Effector memory CD8-positive, alpha-beta T cell (primary cell): ENCODE measurements at places on chromosomes 16 and 17.

DNA sequence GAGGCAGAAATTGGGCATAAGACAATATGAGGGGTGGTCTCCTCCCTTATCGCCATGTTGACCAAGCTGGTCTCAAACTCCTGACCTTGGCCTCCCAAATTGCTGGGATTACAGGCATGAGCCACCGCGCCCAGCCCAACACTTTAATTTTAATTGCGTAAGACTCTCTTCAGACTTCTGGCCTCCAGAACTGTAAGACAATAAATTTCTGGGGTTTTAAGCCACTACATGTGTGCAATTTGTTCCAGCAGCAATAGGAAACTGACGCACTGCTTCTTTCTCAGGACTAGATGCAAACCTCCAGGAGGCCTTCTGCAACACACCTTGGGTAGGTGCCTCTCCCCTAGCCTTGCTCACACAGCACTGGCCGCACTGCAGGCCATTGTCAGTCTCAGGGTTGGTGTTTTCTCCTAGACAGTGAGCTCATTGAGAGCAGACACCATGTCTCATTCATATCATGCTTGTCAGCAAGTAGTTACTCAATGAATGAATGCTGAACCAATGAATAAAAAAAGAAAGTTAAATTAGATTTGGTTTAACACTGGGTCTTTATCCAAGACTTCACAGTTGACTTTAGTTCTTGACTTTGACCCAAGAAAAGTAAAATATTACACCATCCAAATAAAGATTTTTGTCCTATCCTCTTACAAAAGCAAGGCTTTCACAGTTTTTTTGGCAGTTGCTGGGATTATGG is 5.5 kb upstream of the ACSF2 start:
- DNase-seq = no peak

DNA sequence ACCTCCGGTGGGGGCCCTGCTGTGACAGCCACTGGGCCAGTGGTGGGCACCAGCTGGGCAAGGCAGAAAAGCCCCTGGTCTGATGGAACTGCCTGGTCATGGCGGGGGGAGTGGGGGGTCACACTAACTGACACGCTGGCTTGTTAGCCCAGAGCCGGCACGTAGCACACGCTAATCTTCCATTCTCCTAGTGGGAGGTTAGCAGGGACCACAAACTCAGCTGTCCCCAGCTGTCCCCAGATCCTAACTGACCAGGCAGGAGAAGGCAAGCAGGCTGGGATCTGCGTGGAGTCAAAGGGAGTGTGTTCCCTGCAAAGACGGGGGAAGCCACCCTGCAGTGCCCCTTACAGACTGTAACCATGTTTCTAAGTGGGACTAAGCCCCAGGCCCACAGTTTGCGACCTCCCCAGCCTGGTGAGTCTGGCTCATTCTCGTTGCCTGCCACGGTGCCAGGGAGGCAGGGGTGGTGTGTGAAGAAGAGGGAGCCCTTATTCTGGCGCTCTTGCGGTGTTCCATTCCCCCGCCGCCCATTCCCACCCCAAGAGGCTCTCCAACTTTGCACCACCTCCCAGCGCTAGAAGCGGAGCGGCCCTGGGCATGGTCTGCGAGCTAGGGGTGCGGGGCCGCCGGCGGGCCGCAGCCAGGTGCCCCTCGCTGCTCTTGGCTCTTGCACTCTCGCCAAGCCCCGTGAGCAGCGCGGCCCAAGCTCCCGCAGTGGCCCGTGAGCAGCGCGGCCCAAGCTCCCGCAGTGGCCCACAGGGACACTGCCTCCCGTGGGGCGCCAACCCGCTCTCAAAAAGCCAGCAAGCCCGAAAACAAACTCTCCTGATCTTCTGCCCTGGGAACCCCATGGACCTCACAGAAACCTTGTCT is 12.1 kb upstream of the ZNF423 start:
- DNase-seq = no peak

GRCh38 chr17:81265576-81265975 is 26.5 kb downstream of the NDUFAF8 start:
- DNase-seq = no peak

- DNase-seq = no peak
Measured at GRCh38 chr16:67246081-67246755, 1.1 kb downstream of the FHOD1 start.

DNA sequence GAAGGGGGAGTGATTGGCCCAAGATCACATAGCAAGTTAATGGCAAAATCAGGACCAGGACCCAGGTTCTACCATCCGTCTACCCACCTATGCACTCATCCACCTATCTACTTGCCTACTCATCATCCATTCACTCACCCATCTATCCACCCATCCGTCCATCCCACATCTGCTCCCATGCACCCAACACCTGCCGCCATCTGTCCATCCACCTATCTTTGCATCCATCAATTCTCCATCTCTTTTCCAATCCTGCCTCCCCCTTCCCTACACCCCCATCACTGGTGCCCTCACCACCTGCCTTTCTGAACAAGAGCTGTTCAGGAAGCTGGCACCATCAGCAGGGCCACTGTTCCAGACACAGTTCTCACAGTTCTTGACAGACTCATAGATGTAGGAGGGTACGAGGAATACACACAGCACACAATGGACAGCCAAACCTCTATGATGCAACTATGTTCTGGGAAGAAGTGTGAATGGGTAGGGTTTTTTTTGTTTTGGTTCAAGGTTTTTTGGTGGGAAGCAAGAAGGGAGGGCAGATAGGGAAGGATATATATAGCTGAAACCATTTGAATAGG is 4.5 kb downstream of the SAMD14 start:
- DNase-seq = no peak

- no peak for DNase-seq
Measured at GRCh38 chr16:66569827-66570405, 3.7 kb downstream of the CMTM1 start.

DNA sequence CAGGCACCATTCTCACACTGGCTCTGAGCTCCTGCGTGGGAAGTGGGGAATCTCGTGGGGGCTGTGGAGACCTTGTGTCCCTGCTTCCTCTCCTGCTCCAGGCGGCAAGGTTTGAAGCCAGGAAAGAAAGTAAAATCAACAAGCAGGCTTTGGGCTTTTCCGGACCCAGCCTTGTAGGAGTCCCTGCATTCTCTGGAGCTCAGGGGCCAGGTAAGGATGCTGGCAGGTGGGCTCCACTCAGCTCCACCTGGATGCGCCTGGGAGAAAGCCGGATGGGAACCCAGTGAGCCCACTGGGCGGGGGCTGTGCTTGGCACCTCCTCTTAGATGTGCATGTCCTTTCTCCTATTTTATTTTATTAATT is 362.5 kb downstream of the SEC14L1 start:
- DNase-seq = no peak

- DNase-seq = no peak
Measured at GRCh38 chr17:72691586-72691985, 400.9 kb downstream of the SLC39A11 start.

DNA sequence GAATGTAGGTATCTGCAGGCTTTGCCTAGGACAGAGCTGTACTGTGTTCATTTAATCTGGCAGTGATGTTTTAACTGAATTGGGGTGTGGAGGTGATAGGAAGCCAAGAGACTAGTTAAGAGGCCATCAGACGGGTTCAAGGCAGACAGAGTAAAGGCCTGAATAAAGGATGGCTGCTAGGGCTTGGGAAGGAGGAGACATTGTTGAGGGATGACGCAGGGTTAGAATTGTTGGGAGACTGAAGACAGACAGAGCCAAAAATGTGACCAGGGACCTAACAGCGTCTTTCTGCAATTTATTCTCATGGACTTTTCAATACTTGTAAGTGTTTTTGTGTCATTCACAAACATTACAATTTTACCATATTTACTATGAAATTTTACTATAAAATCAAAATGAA is 48.6 kb upstream of the MYH10 start:
- no peak for DNase-seq

DNA sequence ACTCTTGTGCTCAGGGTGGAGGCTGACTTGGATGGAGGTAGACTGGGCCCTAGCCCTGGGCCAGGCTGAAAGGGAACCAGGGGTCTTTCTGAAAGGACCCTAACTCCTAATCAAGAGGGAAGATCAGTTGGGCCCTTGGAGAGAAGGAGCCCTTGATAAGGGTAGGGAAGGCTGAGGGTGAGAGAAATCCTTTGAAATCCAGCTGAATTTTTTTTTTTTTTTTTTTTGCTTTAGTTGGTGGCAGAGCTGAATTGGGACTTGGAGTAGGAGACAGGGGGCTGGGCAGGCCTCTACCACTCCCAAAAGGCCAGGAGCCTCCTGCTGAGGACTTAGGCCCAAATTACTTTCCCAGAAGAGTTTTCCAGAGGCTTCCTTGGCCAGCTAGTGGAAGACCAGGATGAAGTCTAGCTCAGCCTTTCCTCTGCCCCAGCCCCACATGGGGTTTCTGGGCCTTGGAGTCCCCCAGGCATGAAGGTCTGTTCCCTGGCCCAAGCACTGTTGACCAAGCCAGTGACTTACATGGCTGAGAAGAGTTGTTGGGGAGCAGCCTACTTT is 643 bp upstream of the HOXB3 start:
- DNase-seq = no peak

- DNase-seq = no peak
Measured at GRCh38 chr17:42779936-42780850, at the start of gene WNK4. WNK4 (plus strand) TSS chr17:42780610; CDS start chr17:42780699, 89 bp downstream.

DNA sequence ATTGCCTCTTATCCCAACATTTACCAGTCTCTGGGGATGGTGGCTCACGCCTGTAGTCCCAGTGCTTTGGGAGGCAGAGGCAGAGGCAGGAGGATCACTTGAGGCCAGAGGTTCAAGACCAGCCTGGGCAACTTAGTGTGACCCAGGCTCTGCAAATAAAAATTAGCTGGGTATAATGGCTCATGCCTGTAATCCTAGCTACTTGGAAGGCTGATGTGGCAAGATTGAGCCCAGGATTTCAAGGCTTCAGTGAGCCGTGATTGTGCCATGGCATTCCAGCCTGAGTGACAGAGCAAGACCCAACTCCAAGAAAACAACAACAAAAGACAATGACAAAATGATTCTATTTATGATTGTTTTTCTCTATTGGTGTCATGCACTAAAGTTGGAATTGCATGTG is 244.9 kb downstream of the RBFOX1 start:
- DNase-seq = no peak

DNA sequence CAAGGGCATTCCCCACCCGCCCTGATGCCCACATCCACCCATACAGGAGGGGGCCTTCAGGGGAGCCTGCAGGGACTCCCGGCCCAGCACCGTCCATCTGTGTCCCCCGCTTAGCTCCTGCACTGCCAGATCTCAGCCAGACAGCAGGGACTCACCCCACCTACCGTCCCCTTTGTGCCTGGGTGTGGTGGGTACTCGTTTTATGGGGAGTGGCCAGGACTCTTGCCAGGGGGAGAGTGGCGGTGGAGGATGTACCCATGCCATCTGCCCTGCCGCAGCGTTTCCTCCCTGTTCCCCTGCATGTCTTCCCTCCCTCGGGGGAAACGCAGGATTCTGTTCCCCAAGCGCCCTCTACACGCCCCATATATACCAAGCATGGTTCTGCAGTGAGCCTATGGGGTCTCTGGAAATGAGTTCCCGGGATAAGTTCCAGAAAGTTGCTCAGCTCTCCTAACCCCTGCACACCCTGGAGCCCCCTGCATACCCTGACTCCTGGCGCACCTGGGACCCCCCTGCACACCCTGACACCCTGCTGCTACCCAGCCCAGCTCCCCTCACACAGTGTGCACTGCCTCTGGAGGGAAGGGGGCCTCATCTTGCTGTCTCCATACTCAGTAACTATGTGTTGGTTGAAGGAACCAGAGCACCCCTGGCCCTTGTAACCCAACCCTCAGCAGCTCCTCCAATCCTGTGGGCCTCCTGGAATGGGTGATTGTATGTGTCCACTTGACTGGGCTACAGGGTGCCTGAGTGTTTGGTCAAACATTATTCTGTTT is 4.2 kb upstream of the MAFG start:
- no peak for DNase-seq

GRCh38 chr17:81097943-81098308 is 63.0 kb downstream of the BAIAP2 start:
- no peak for DNase-seq

- no peak for DNase-seq
Measured at GRCh38 chr17:61551255-61551742, 39.7 kb downstream of the NACA2 start.

DNA sequence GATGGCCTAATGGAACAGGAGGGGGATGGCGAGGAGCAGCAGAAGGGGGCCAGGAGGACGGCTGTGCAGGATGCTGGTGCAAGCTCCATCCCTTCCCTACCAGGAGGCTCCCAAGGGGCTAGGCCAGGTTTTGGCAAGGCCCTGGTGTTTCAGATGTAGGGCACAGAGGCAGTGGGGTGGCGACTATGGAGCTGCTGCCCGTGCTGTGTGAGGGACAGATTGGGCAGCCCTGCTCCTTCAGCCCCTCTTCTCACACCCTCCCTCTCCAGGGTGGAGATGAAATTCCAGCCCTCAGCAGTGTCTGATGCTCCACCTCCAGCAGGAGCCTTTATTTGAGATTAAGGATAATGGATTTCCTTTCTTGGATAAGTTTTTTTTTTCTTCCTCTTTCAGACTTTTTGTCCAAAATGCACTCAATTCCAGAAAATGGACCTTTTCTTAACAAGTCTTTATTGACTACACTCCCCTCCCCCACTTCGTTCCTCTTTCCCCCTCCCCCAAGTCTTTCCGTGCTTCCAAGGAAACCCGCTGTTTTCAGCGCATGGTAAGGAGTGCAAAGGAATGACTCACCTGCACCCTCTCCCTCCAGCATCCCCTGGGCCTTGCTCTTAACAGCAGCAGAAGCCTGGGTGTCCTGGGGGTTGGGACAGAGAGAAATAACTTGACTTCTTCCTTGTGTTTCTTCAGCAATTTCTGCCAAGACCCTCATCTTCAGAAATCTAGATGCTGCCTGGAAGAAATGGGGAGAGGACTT is 95.2 kb downstream of the CCDC182 start:
- no peak for DNase-seq

DNA sequence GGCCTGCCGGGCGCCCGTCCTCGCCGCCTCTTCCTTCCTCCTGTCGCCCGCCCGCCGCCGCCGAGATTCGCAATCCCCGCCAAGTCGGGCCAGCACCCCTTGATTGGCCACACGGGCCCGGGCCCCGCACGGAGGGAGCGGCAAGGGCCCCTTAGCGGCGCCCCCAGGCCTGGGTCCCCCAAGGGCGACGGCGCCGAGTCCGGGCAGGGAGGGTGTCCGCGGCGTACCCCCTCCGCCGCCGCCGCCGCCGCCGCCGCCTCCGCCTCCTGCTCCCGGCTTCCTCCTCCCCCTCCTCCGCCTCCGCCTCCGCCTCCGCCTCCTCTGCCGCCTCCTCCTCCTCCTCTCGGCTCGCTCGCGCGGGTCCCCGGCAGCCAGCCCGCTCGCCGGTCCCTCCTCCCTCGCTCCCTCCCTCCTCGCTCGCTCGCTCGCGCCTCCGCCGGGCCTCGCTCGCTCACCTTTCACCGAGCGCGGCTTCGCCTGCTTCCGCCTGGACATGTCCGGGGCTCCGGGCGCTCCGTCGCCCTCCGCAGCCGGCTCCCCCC is 561 bp downstream of the ZNF423 start:
- peak; percentile 31 for DNase-seq

DNA sequence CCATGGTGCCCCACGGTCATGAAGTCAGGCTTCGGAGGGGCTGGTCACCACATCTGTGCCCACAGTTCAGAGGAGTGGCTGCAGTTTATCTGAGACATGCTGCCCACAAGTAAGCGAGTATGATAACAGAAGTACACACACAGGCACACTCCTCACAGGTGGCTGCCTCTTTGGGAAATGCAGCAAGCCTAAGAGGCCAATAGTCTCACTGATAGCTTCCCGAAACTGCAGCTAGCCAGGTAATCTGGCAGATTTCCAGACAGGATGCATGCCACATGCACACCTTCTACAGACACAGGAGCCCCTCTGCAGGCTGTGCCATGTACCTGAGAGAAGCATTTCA is 12.6 kb upstream of the GFOD2 start:
- DNase-seq = no peak

GRCh38 chr16:66651474-66651765 is 45.1 kb downstream of the CMTM4 start:
- DNase-seq = no peak

GRCh38 chr16:88923926-88924833 is 52.8 kb downstream of the CBFA2T3 start:
- DNase-seq = no peak

- no peak for DNase-seq
Measured at GRCh38 chr16:28261942-28262341, 30.4 kb upstream of the SBK1 start.
